KG1 (cell line): ENCODE measurements at places on chromosomes 11 and 22.

DNA sequence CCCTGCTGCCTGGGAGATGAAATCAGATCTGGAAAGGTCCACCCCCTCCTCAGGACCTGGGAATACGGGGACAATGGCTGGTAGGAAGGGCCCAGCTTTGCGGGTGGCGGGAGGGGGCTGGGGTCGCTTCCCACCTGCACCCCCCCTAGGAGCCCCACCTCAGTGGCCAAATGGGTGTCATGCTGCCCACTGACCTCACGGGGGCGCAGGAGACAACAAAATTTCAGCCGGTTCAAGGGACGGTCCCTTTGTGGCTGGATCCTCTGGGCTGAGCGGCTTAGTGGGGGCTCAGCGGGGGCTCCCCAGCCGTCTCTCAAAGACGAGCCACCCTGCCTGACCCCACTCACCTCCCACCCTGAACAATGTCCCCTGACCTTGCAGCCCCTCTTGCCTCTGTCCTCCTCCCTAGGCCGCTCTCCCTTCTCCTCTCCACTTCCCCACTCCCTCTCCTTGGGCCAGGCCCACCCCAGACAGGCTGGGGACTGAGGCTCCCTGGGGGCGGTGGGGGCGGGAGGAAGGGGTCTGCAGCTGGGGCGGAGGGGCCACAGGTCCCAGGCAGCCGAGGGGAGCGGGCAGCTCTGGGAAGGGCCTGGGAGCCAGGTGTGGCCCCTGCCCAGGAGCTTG, 39.3 kb upstream of the H19 start:
- no peak for DNase-seq

GRCh38 chr22:37345863-37346504, 63.7 kb downstream of the CYTH4 start:
- no peak for DNase-seq

- DNase-seq: no peak
Observed at GRCh38 chr11:17550450-17551346, 3.6 kb downstream of the OTOG start.

- DNase-seq: no peak
Observed at GRCh38 chr11:132072044-132072857, 701.8 kb downstream of the NTM start.

- no peak for DNase-seq
Observed at GRCh38 chr11:9219572-9219971, 45.6 kb downstream of the DENND5A start.

GRCh38 chr11:44817207-44817949, 90.6 kb downstream of the TSPAN18 start:
- no peak for DNase-seq

DNA sequence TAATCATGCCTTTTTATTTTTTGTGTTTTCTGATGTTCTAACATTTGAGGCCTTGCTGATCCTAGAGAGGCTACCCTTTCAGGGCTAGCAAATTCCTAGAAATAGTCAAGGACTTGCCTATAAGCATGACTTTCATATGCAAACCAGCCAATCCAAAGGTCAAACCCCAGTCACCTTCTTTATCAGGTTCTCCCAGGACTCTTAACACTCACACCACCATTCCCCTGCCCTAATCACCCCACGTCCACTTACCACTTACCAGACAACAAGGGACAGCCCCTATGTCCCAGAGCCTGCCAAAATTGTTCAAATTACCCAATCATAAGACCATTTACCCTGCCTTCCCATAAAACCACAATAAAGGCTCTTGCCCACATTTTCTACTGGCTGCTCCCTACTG, 1339.8 kb downstream of the LRRC4C start:
- DNase-seq: no peak

GRCh38 chr11:66722745-66723651, 6.0 kb downstream of the SPTBN2 start:
- no peak for DNase-seq

- DNase-seq: no peak
Observed at GRCh38 chr11:95339086-95339901, 108.3 kb upstream of the SESN3 start.

GRCh38 chr22:37454857-37455686, 27.8 kb upstream of the ELFN2 start:
- DNase-seq: no peak

DNA sequence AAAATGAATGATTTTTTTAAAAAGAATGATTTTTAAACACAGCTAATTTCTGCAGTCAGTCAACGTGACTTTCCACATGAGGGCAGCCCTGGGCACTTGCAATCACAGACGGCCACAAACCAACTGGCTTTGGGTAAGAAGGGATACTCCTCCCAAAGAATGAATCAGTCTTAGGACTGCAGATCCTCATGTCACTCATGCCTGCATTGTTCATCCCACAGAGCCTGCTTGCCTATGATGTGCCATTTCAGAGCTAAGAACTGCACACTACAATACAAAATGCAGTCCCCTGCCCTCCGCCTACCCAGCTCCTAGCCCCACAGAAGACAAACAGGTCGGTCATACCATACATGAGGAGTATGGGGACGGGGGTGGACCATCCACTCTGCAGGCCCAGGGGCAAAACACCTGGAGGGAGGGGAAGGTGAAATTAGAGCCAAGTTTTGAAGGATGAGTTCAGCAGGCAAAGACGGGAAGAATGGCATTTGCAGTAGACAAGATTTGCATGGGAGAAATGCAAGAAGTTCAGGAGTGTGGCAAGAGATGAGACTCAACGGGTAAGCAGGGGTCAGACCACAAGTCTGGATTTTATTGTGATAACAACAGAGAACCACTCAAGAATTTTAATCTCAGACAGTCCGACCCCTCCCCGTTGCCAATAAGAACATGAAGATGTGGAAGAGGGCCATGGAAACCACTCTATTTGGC, 24.7 kb downstream of the PACSIN2 start:
- no peak for DNase-seq

DNA sequence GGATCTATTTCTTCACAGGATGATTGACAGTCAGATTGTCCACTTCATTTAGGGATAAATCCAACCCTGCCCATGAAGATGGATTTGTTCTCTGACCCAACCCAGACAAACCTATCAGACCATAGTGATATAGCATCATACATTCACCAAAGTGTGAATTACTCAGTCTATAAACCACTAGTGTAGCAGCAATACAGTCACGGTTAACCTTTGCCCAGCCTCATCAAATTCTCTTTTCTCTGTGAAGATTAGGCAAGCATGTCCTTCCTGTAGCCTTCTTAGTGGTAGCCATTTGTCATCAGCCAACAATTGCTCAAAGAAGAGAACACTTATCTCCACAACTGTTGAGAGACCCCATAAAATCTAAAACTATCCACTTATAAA, 14.4 kb upstream of the BIRC2 start:
- DNase-seq: no peak

- DNase-seq: no peak
Observed at GRCh38 chr11:60973699-60974098, 2.2 kb downstream of the CD6 start.

DNA sequence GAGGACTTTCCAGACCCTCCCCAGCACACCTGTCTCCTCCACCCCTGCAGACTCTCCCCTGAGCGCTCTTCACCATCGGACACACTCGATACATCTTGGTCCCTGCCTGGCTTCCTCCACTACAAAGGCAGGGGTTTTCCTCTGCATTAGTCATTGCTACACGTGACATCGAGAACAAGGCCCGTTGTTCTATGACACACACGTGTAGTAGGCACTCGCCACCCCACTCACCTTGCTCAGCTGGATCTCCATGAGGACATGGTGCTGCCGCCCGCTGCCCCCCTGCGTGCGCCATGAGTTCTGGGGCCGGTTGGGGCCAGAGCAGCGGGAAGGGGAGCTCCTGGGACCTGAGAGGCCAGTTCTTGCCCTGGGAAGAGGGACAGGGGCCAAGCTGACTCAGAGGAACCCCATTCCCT, 16.7 kb downstream of the ATG2A start:
- no peak for DNase-seq

DNA sequence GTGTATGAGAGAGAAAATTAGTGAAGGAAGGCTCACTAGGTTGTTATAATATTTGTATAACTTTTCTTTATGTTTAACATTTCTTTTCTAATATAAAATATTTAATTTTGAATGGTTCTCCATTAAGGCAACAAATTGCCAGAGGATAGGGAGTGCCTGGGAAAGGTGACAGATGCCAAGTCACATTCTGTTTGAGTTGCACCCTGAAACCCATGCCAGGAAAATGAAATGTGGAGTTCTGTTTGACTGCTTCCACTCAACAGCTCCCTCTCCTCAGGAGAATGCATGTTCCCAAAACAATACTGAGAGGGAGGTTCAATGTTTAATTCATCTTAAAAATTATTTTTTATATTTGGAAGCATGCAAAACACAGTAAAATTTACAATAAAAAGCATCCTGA, 5.9 kb upstream of the USP18 start:
- DNase-seq: no peak

GRCh38 chr11:116431842-116432241, 340.9 kb downstream of the BUD13 start:
- DNase-seq: no peak

GRCh38 chr22:46551321-46551720, 13.9 kb upstream of the CELSR1 start:
- DNase-seq: no peak

DNA sequence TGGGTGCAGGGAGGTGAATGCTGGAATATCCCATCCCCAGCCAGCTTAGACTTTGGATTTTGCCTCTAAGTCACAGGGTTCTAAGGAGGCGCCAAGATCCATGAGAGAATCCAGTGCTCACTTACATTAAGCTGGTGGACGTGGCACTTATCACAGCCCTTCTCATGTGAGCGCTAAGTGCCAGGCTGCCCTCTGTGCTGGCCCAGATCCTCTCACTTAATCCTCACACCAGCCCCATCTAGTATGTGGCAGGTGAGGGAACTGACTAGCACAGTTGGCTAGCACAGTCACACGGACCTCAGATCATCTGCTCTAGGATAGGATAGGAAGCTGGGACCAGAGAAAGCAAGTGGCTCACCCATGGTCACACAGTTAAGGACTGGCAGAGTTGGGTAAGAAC, 3.6 kb downstream of the HMOX1 start:
- no peak for DNase-seq

- DNase-seq: no peak
Observed at GRCh38 chr11:59954219-59954847, 9.5 kb upstream of the OOSP4A start.

DNA sequence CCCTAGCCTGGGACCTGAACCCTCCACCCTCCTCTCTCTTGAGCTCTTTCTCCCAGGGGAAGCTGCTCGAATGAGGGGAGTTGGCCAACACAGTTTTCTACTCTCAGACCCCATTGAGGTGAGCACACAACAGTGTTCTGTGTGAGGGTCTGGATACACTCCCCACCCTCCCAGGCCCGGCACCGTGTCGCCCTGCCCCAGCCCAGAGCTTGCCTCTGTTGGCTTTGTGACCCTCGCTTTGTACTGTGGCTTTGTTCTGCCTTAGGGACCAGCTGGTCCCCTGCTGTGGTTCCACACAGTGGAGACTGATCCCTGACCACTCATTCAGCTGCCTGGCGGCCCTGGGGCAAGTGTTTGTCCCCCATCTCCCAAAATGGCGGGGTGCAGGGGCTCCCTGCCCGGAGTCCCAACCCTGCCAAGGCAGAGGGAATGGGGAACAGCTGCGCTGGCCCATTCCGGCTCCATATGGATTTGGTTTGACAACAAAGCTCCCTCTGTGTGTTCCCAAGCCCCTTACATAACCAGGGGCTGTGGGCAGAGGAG, 8.3 kb downstream of the ST3GAL4 start:
- DNase-seq: no peak

DNA sequence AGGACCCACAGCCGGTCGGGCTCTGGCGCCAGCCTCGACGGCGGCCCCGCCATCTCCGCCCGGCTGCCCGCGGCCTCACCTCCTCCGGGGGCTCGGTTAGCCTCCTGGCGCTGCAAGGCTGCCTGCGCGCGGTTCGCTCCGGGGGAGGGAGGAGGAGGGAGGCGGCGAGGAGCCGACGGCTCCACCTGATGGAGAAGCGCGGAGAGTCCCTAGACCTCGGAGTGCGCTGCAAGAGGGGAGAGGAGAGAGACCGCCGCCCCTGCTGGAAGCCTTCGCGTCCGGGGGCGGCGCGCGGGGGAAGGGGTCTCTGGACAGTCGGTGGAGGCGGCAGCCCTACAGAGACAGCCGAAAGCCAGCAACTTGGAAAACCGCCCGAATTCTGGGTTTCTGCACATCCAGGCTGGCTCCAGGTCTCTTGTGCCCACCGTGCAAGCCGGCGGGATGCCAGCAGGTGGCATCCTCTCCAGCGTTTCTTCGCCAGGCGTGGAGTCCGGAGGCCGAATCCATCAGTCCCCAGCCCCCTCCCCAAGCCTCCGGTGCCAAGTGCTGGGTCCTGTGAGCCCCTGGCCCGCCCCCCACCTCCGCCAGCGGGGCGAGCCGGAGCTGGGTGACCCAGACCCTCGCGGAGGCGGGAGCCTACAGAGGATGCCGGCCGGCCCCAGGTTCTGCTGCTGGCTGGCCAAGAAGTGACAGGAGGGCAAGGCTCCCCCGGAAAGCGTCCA, 2.9 kb upstream of the KIRREL3 start:
- DNase-seq: no peak

GRCh38 chr11:109911488-109911887, 181.7 kb upstream of the ZC3H12C start:
- DNase-seq: peak; percentile 17

DNA sequence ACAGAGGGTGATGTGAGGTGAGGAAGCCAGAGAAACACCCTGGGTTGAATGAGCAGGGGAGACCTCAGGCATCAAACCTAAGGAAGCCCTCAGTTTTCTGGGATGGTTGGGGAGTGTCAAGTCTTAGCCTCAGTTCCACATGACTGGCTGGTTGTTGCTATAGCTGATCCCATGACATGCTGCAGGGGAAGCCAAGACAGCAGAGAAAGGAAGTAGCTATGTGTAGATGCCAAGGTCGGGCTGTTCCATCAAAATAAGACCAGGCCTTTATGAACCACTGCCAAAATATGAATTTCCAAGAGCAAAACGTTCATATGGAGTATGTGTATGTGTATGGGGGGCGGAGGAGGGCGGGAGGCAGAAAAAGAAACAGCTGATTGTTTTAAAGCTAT, 11.6 kb downstream of the CD59 start:
- no peak for DNase-seq

- no peak for DNase-seq
Observed at GRCh38 chr11:76672431-76673175, 2.1 kb upstream of the LRRC32 start.

DNA sequence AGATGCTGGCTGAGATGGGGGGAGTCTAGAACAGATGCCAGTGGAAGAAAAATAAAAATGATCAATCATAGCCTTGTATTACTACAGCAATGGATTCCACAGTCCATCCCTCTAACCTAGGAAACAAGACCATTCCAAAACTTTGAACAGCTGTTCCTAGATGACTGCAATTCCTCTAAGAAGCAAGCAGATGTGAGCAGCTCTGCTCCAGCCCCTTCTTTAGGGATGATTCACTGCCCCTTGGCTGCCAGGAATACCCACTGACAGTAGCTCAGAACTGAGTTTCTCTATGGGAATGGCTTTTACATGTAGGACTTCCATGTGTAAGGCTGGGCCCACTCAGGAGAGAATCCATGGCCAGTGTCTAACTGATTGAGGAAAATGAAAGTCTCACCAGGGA, 943.9 kb downstream of the OPCML start:
- no peak for DNase-seq

- DNase-seq: no peak
Observed at GRCh38 chr22:50008151-50009040, 4.2 kb downstream of the IL17REL start.
